ENCODE measurements at places on chromosomes 1 and 21. TPM values are rescaled to one million over a fixed set of nuclear protein-coding genes. Genes with fewer than 3 reads are reported as not detected.

KCNE2 gene
- total RNA-seq: not detected

GJB3 gene
- total RNA-seq: not detected

TNFRSF18 gene
- total RNA-seq: not detected

UQCRH gene
- 297 TPM for total RNA-seq

GBP6 gene
- not detected for total RNA-seq

PTGS2 gene
- 3.5 TPM for total RNA-seq

SPRR2G gene
- total RNA-seq: not detected

KRTAP19-1 gene
- 0.77 TPM for total RNA-seq

GPR153 gene
- total RNA-seq: 5.7 TPM

All from melanocyte of skin (primary cell).